SJSA1 (cell line): ENCODE measurements at places on chromosomes 11 and 22. TPM values are rescaled to one million over a fixed set of nuclear protein-coding genes. Genes with fewer than 3 reads are reported as not detected.

DNA sequence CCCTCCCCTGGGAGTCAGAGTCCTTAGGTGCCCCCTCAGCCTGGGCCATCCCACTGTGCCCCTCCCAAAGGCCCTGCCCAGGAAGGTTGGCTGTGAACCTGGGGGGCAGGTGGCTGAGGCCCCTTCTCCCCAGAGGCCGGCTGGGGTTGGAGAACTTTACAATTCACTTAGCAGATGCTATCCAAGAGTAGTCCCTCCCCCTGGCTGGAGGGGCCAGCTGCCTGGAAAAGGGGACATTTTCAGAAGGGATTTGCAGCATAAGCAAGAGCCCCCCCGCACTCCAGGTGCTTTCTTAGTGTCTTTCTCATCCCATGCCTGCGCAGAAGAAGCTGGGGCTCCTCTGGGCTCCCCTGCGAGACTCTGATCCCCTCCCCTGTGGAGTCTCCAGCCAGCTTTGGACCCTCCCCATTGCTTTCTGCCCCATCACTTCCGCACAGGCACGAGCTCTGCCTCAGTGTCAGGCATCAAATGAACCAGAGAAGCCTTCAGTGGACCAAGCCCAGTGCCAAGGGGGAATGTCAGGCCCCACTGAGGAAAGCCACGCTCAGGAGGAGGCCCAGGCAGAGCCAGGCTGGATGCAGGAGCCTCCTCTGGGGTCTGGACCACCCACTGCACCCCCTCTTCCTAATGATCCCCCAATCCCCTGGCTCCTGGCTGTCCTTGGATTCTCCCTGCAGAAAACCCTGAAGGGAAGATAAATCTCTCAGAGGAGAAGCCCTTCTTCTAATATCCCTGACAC, 3.7 kb downstream of the SSTR3 start:
- DNase-seq, result no peak

The C22orf31 gene
- total RNA-seq, result not detected in 2 replicates

GRCh38 chr11:849951-850774, 7.5 kb downstream of the TSPAN4 start:
- no peak for DNase-seq

GRCh38 chr11:70358753-70359152, 39.6 kb upstream of the CTTN start:
- no peak for DNase-seq

DNA sequence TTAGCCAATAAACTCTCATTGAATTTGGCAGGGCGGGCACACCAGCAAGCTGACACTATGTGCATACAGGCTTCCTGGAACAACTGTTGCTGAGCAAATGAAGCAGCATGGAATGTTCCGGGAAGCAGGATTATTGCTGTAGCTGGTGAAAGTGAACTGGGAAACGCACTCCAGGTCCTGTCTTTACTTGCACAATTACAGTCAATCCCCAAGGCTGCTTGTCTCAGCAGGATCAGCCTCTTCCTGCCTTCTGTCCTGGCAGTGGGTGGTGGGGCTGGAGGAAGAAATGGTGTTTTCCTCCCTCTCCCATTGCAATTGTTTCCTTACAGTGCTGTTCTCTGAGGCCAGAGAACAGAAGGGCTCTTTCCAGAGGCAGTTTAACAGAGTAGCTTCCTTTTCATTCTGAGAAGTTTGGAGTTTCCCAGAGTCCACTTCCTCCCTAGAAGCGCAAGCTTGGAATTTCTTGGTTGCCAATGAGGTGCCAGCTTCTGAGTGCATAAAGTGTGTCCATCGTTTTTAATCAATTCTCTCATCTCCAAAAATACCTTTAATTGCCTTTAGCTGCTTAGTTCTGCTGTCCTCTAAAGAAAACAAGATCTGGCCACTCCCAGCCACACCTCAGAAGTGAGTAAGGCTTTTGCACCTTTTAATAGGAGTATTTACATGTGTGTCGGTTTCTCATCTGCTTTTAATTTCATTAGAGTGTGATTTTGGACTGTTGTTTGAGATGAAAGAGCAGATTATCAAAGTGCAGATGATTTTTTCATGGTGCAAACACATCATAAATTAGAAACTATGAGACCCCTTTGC, 19.9 kb downstream of the CD44 start:
- DNase-seq, result no peak
